ENCODE measurements at places on chromosomes 5 and 9.

GRCh38 chr5:44532981-44533380, 143.8 kb upstream of the FGF10 start:
- no peak for DNase-seq

DNA sequence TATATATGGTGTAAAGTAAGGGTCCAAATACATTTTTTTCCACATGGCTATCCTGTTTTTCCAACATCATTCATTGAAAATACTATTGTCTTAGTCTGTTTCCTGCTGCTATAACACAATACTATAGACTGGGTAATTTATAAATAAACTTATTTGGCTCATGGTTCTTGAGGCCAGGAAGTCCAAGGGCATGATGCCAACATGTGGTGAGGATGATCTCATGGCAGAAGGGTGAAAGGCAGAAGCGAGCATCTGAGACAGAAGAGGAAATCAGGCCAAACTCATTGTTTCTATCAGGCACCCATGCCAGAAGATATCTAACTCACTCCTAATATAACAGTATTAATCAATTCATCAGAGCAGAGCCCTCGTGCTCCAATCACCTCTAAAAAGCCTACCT, 42.6 kb downstream of the ANKRD55 start:
- DNase-seq = no peak

DNA sequence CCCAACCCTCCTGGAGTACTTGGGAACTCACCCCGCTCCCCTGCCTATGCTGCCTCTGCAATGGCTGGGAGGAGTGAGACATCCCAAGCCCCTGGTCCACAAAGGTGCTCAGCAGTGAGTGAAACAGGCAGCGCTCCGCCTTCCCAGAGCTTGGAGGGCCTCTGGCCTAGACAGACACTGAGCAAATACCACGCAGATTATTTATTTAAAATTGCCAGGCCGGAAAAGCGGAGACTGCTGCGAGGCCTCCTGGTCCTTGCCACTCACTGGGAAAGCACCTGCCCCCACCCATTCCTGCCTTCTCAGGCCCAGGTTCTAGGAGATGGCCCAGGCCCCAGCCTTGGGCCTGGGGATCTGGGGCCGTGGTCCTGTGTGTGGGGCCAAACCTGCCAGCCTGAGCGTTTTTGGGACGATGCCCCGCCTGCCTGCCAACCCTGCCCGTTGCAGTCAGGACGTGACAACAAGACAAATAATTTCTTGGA, 17.4 kb downstream of the FGF18 start:
- no peak for DNase-seq

DNA sequence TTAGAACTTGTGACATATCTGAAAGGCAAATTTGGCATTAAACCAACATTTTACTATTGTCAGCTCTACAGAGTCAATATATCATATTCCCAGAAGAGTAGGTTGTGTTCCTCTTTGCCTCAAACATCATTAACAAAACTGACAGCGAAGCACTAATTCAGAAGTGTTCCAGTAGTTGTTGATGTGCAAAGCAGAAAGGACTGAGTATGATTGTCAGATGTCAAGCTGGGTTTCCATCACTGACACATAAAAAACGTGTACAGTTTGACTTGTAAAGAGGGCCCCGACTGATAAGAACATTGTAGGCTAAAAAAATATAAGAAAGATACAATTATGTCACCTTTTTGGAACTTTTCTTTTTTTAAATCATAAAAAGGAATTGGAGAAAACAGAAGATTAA, 101.5 kb upstream of the ZNF608 start:
- no peak for DNase-seq

DNA sequence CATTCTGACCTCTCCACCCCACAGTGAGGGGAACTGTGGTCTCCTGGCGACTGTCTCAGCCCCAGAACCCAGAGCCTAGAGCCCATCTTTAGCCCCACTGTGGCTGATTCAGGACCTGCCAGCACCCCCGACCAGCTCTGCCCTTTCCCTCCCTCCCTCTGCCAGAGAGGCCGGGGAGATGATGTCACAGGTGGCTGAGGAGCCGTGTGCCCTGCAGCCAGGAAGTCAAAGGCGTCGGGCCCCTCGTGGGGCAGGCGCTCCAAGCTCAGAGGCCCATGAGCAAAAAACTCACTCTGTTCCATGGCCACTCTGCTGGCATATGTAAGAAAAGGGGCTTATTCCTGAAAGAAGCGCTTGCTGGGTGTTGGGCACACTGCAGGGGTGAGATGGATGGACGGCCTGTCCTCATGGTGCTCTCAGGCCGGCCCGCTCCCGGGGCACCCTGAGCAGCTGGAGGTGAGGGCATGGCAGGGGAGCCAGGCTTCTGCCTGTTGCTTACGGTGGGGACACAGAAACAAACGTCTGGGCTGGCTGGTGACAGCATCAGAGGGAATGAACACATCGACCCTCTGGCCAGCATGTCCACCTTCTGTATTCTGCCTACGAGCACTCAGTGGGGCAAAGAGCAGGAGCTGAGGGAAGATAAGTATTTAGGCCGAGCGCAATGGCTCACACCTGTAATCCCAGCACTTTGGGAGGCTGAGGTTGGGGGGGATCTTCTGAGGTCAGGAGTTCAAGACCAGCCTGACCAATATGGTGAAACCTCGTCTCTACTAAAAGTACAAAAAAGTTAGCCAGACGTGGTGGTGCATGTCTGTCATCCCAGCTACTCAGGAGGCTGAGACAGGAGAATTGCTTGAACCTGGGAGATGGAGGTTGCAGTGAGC, 41.1 kb downstream of the LAMC3 start:
- no peak for DNase-seq

DNA sequence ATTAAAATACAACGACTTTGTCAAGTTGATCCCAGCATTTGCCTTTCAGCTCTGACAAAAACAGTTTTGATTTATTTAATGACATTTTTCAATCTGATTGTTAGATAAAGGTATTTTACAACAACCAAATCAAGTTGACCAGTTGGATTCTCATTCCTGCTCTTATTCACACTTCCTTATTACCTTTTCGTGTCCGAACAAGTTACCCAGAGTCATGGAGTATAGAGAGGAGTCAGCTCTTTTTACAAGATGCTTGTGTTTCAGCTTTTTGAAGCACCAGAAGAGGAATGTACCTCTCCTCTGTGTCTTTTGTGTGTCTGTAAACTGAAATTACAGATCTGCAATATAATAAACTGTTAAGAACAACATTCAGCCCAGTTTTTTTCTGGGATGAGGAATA, 151.3 kb upstream of the TMEM161B start:
- DNase-seq = no peak

DNA sequence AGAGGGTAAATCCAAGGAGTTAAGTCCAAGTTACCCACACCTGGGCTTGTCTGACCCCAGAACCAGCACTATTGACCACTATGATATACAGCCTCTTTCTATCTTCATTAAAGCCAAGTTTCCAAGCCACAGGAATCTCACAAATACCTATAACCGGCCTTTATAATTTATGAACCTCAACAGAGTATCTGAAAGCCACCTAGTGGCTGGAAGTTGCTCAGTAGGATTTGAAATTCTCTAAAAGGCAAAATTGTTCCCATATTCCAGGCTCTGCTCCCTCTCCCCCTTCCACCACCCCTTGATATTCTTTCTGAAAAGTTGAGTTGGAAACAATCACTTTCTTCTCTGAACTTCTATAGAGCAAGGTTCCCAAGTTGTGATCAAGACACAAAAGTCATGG, 106.4 kb upstream of the GPR151 start:
- DNase-seq = no peak

GRCh38 chr5:172377856-172378255, 76.5 kb downstream of the SH3PXD2B start:
- no peak for DNase-seq

GRCh38 chr5:84403773-84404172, 19.1 kb upstream of the EDIL3 start:
- DNase-seq = no peak

DNA sequence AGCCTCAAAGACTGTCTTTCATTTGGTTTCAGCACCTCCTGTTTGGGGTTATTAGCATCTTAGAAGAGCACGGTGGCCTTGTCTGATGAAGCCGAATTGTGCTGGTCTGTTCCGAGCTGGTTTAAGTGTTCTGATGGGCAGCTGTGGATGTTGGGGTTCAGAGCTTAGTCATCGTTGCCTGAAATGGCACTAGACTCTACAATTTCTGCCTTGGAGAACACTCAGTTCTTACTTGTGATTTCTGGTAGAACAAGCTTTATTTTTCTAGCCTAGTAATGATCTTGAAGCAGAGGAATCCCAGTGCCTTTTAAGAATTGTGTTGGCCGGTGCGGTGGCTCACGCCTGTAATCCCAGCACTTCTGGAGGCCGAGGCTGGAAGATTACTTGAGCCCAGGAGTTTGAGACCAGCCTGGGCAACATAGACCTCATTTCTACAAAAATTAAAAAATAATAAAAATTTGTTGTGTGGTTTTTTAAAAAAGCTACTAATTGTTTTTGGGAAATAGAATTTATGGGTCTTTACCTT, 7.8 kb downstream of the FBXW5 start:
- DNase-seq = no peak

DNA sequence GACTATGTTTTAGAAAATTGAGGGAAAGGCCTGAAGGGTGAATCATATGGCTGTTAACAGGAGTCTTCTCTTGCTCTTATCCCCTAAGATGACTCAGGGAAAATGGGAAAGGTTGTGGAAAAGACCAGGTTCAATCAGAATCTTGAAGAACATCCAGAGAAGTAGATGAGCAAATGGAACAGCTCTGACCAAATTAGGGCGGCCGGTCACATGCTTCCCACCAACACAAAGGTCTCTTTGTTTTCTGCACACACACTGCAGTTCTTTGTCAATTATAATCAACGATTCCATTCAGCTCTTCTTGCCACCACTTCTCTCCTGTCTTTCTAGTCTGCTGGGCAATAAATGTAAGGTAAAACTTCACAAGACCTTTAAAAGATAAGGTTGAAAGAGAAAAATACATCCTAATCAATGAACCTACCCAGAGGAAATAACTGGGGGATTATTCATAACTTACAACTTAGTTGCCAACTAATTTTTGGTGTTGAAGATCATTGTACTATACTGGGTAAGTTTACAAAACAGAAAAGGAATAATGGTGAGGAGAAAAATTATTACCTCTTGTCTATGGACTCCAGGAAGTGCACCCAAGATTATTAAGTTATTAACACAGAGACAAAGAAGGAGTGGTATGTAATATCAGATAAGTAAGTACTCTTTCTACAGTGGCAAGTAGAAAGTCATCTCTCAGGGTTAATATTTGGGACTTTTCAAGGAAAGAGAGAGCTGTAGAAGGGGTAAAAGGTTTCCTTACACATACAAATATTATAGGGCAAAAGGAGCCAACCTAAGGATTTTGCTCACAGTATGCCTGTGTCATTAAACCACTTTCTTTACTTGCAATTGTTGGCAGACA, 441.9 kb upstream of the PIK3R1 start:
- peak; percentile 65 for DNase-seq

Data from substantia nigra (tissue), 51 donors.